KG1 (cell line): ENCODE measurements at places on chromosomes 3 and 15.

- DNase-seq = no peak
Observed at GRCh38 chr3:44988073-44988472, 12.0 kb downstream of the EXOSC7 start.

DNA sequence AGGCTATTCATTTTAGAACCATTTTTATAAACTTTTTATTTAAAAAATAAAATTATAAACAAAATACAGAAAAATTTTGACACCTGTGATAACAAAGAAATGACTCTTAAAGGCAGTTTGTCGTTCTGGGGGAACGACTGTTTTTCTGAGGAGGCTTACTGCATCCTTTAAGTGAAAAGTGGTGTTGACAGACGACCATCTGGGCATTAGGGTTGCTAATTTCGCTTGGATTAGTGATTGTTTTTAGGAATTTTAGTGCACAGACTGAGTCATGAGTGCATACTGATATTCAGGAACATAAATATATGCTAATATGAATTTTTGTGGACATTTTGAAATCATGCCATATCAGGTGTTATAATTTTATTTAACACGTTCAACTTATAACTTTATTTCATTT lies 28.5 kb downstream of the OSTN start:
- DNase-seq = no peak

- DNase-seq = peak; percentile 54
Observed at GRCh38 chr3:69353503-69353902, 32.4 kb downstream of the FRMD4B start.

- no peak for DNase-seq
Observed at GRCh38 chr3:11198495-11198894, 44.2 kb downstream of the HRH1 start.

GRCh38 chr15:80619680-80620079 lies 75.4 kb upstream of the ABHD17C start:
- DNase-seq = no peak

GRCh38 chr3:106206146-106206545 lies 337.3 kb upstream of the CBLB start:
- DNase-seq = peak; percentile 71

- no peak for DNase-seq
Observed at GRCh38 chr15:79682851-79683288, 213.9 kb downstream of the MTHFS start.

DNA sequence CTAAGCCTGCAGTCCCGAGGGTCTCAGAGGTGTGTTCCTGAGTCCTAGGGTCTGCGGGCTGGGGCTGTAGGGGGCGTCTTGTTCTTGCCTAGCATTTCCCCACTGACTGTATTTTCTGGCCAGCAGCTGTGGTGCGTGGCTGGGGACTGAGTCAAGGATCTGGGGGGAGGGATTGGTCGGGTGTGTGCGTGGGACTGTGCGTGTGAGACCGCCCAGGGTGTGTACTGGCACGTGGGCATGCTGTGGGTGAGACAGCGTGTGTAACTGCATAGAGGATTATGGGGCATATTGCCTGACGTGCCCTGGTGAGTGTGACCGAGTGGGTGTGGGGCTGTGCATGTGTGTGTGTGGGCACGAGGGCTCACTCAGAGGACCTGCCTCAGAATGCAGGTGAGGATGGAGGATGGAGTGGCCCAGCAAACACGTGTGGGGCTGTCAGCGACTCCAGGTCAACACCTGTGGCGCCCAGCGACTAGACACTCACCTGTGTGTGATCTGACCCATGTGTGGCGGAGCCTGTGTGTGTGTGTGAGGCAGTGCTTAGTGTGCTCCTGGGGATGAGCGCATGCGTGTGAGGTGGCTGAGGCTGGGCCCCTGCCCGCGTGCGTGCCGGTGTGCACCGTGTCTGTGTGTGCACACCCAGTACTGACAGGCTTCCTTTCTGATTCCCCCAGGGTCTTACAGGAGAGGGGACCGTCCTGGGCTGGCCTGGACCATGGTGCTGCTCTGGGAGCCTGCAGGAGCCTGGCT lies 20.9 kb downstream of the FBLN2 start:
- DNase-seq = no peak

DNA sequence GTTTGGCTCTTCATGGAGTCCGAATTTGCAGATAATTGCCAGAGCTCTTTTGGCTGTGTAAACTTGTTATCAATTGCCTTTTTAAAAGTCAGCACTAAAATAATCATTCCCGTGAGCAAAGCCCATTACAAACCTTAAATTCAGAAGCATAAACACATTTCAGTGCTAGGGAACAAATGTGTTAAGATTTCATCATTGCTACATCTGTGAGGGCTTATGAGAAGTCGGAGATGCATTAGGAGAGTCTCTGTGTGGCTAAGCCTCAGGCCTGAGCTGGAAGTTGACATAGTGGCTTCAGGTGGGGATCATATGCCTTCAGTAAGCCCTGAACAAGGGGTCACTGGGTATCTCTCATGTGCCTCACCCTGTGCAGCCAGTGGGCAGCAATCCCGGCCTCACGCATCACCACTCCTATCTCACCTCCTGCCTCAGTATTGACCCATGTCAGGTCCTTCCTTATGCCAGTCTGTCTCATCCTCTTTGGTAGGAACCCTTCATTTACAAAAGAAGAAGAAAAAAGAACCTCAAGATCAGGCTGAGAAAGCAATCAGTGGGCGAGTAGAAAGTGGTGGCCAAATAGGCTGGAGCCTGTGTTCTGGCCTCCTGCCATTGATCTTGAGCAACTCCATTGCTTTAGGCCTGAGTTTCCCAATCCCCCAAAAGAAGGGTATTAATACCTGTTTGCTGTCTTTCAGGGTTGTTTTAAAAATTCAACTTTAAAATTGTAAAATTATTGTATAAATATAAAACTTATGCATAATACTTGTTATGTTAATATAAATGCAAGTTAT lies 233.5 kb downstream of the IL20RB start:
- no peak for DNase-seq

- no peak for DNase-seq
Observed at GRCh38 chr3:37562876-37563275, 298.8 kb upstream of the CTDSPL start.

DNA sequence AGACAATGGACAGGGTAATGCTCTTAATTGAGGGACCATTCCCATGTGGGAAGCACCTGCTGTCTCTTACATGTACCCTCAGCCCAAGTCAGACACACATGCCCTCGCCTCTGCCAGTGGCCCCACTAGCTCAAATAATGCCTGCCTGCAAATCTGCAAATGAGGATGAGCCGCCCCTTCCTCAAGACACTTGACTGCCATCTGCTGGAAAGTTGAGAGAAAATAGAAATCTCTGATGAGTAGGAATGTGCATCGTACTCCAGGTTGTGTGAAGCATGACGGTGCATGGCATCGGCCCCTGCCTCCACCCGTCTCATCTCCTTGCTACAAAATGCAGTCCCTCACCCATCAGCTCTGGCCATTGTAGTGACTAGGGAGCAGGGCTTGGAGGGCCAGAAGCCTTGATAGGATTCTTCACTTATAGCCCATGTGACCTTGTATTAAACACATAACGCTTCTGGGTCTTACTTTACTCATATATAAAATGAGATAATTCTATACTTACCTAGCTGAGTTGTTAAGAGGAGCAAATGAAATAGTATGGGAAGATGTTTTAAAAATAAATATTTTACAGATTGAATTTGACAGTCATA lies 6.3 kb upstream of the SCN5A start:
- DNase-seq = no peak

- no peak for DNase-seq
Observed at GRCh38 chr3:9111866-9112265, 137.6 kb downstream of the SRGAP3 start.

GRCh38 chr15:65385870-65386258 lies 8.1 kb upstream of the IGDCC3 start:
- no peak for DNase-seq

- DNase-seq = no peak
Observed at GRCh38 chr15:58453931-58454793, 22.4 kb downstream of the LIPC start.

DNA sequence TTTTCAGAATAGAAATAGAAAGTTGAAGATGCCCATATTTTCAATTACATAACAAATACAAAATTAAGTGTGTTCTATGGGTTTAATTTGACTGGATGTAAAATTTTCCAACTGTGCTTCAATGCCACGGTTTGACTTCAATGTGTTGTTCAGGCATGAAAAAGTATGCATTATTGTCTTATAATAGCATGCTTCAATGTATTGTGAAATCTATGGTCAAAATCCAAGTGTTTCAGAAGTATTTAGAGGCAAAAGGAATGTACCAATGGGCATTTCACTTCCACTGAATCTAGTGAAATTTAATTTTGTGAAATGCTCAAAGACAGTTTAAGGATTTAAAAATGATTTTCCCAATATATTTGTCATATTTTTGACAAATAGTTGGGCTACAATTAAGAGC lies 16.0 kb downstream of the NEK10 start:
- DNase-seq = no peak

GRCh38 chr3:170483485-170484262 lies 65.0 kb downstream of the CLDN11 start:
- DNase-seq = no peak

DNA sequence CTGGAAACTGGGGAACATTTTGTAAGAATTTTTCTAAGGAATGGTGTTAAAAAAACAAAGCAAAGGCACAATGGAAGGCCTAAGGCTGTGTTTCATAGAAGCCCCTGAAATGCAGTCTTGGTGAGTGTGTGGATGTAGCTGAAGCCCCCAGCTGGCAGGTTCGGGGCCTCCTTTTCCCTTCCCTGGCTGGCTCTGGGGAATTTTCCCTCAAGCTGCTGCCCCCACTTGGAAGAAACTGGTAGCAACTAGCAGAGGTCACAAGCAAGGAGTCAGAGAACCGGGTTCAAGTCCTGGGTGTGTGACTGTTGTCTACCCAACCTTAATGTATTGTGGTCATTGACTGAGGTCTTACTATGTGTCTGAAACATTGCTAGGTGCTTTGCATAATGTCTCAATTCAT lies 85.3 kb upstream of the MYZAP start:
- no peak for DNase-seq

GRCh38 chr3:171959532-171960089 lies 79.8 kb upstream of the FNDC3B start:
- DNase-seq = no peak
